CD8-positive, alpha-beta memory T cell (primary cell): ENCODE measurements at places on chromosomes 2 and 18. TPM values are rescaled to one million over a fixed set of nuclear protein-coding genes. Genes with fewer than 3 reads are reported as not detected.

DNA sequence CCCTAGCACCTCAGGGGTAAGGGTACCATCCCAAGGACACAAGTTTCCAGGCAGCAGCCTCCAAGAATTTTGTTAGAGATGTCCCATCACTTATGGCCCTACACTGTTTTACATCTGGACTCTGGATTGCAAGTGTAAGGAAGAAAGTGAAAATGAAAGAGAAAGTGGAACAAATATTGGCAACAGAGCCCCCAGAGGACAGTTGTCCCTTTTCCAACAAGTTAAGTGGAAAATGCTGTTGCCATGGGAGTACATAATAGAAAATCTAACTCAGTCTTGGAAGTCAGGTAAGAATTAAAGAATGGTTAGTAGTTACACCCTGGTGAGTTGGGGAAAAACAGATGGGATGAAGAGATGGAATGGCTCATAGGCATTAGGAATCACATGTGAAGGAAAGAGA is 50.6 kb downstream of the TTC21B start:
- H3K36me3 ChIP-seq, result peaks cover 9% of the 10 kb centered on the region
- H3K4me1 ChIP-seq, result peaks cover 5% of the 10 kb centered on the region
- H3K27me3 ChIP-seq, result no peaks in the 10 kb centered on the region
- DNase-seq, result no peak
- no peak overlapping the region for H3K4me3 ChIP-seq

DNA sequence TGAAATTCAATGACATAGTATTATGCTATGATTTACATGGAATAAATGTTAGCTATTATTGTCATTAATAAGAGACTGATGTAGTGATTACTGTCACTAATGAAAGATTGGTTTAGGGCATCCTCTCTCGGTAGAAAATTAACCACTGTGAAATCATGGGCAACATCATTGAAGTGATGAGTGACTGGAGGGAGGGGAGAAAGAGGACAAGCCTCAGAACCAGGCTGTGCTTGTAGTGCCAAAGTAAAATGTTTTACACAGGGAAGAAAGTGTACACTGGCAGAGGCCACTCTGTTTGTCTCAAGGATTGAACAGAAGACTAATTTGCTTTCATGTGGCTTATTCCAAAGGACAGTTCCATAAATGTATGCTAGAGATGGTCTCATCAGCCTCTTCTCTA is 456.2 kb upstream of the TCF4 start:
- H3K4me1 ChIP-seq, result no peaks in the 10 kb centered on the region
- no peaks in the 10 kb centered on the region for H3K36me3 ChIP-seq
- DNase-seq, result no peak
- no peak overlapping the region for H3K4me3 ChIP-seq

DNA sequence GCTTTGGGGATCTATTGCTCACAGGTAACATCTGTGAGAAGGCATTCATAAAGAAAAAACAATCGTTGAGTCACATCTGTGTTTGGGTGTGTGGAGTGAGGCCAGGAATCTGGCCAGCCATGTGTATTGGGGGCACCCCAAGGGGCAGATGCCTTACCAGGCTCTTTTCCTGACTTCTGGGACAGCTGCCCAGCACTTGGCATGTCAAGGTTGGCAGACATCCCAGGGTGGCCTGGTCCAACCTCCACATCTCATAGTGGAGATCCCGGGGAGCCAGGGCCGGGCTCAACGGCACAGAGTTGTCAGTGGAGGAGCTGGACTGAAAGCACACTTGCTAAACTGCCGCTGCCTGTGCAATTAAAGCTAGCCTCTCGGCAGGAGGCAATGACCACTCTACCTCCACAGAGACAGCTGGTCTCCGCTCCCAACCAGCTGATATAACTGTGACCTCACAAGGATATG is 75.3 kb upstream of the MGAT4A start:
- no peak overlapping the region for H3K27ac ChIP-seq
- H3K4me1 ChIP-seq, result peaks cover 10% of the 10 kb centered on the region
- H3K4me3 ChIP-seq, result no peak overlapping the region
- no peak for DNase-seq
- H3K27me3 ChIP-seq, result no peaks in the 10 kb centered on the region

- H3K27ac ChIP-seq, result no peak overlapping the region
- no peaks in the 10 kb centered on the region for H3K36me3 ChIP-seq
- no peak overlapping the region for H3K4me3 ChIP-seq
- H3K4me1 ChIP-seq, result no peaks in the 10 kb centered on the region
Measured at GRCh38 chr2:238743243-238744065, 104.4 kb upstream of the TWIST2 start.

DNA sequence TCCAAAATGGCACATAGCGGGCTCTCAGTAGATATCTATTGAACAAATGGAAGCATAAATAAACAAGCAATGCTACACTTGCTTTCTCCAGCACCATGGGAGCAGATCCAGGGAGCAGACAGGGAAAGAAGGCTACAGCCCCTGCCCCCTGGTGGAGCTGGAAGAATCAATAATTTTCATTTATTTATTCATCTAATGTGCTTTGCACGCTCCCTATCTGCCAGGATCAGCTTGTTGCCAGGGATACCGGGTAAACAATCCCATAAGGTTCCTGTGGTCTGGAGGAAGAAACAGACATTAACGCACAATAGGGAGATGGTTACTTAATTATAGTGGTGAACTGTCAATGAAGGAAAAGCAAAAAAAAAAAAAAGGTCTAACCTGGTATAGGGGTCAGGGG is 40.1 kb upstream of the CLASP1 start:
- DNase-seq, result no peak
- H3K36me3 ChIP-seq, result no peaks in the 10 kb centered on the region
- no peaks in the 10 kb centered on the region for H3K4me1 ChIP-seq
- H3K4me3 ChIP-seq, result no peak overlapping the region
- H3K27ac ChIP-seq, result no peak overlapping the region

DNA sequence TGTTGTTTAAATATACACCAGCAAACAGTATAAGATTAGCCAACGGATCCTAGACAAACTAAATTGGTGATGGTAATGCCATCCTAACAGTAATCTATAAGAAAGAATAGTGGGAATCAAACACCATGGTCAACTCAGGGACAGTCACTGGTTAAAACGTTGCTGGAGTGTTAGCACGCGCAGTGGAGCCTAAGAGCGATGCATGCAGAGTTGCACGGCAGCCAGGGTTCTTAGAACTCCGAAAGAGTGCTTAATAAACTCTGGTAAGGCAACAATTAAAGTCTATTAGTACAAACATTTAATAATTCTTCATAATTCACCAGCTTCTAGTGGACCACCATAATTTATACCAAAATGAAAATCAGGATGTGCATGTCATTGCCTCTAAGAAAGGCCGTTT is 22.2 kb downstream of the LANCL1 start:
- H3K36me3 ChIP-seq, result peaks cover 4% of the 10 kb centered on the region
- DNase-seq, result no peak
- no peaks in the 10 kb centered on the region for H3K4me1 ChIP-seq
- no peak overlapping the region for H3K27ac ChIP-seq
- H3K4me3 ChIP-seq, result no peak overlapping the region

GRCh38 chr2:2328848-2329247 is 2.2 kb downstream of the MYT1L start:
- H3K4me3 ChIP-seq, result no peak overlapping the region
- DNase-seq, result no peak
- H3K36me3 ChIP-seq, result no peaks in the 10 kb centered on the region
- no peak overlapping the region for H3K27ac ChIP-seq

- H3K4me3 ChIP-seq, result no peak overlapping the region
- DNase-seq, result no peak
- peaks cover 14% of the 10 kb centered on the region for H3K4me1 ChIP-seq
- no peak overlapping the region for H3K27ac ChIP-seq
Measured at GRCh38 chr2:162002623-162003235, 71.3 kb downstream of the DPP4 start.

- no peak overlapping the region for H3K27ac ChIP-seq
- no peaks in the 10 kb centered on the region for H3K4me1 ChIP-seq
- no peak overlapping the region for H3K4me3 ChIP-seq
- DNase-seq, result no peak
- no peaks in the 10 kb centered on the region for H3K36me3 ChIP-seq
Measured at GRCh38 chr18:48184118-48184517, 225.1 kb downstream of the ZBTB7C start.

DNA sequence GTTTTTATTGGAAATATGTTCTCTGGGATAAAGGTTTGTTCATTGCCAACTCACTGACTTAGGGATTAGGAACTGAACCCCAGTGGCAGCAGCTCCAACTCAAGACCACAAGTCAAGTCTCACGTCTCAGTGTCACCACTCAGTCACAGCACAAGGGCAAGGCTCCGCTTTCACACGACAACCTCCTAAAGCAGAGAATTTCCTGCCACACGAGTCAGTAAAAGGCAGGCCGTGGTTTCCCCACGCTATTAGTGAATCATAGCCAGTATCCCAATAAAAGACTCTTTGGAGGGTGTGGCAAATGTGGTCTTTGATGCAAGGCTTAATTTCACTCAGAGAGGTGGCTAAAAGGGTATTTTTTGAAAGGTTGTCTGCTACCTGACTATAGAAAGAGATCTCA is 57.6 kb downstream of the PIEZO2 start:
- no peak overlapping the region for H3K27ac ChIP-seq
- DNase-seq, result no peak
- H3K36me3 ChIP-seq, result no peaks in the 10 kb centered on the region
- H3K27me3 ChIP-seq, result no peaks in the 10 kb centered on the region

DNA sequence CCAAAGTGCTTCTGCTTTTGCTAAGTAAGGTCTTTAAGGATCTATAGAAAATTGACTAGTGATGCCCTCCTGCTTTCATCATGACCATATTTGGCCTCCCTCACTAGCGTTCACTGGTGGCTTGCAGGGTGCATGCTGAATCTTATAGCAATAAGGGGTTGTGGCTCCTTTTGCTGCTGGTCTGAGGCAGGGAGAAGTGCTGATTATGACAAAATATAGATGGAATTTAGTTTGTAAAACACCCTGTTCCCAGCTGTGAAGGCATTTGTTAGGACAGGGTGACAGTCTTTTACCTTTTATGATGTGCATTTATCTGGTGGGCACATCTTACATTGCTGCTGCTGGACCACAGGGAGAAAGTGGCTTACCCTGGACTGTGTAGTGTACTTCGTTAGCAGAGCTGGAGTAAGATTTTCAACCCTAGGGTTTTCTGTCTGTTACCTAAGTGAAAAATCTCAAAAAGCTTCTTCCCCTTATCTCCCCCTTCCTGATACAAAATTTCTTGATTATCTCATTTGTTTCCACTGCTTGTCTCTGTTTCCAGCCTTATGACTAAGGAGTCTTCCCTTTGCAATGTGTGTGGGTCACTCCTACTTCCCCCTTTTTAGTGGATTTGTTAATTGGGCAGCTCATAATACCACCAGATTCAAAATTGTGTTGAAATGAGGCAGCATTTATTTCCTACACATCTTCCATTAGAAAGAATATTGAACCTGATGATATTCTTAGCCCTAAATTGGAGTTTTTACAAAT is 21.2 kb upstream of the RPL37A start:
- H3K27me3 ChIP-seq, result no peaks in the 10 kb centered on the region
- peaks cover 23% of the 10 kb centered on the region for H3K36me3 ChIP-seq
- no peak overlapping the region for H3K27ac ChIP-seq
- H3K4me3 ChIP-seq, result no peak overlapping the region
- H3K4me1 ChIP-seq, result peaks cover 5% of the 10 kb centered on the region
- no peak for DNase-seq

DNA sequence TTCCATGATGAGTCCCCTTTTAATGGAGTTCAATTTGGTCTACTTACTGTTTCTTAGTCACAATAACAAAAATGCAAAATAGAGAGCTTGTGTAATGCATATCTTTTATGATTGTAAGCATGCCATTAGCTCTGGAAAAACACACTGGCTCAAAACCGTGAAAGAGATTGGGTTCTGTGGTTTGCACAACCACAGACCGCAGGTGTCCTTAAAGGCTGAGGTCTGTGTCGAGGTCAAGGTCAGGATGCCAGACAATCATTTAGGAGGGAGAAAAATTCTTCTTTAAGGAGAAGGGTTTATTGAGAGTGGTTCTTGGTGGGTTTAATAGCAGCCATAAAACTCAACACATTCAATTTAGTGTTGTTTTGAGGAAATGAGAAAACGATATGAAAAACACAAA is 487.2 kb downstream of the GALR1 start:
- DNase-seq, result no peak
- no peak overlapping the region for H3K27ac ChIP-seq
- no peaks in the 10 kb centered on the region for H3K4me1 ChIP-seq
- no peaks in the 10 kb centered on the region for H3K36me3 ChIP-seq

- H3K36me3 ChIP-seq, result no peaks in the 10 kb centered on the region
- no peaks in the 10 kb centered on the region for H3K4me1 ChIP-seq
- DNase-seq, result no peak
- H3K27me3 ChIP-seq, result no peaks in the 10 kb centered on the region
- no peak overlapping the region for H3K27ac ChIP-seq
Measured at GRCh38 chr2:60400462-60401246, 152.8 kb downstream of the BCL11A start.

- no peaks in the 10 kb centered on the region for H3K36me3 ChIP-seq
- no peaks in the 10 kb centered on the region for H3K4me1 ChIP-seq
- H3K27me3 ChIP-seq, result no peaks in the 10 kb centered on the region
- H3K27ac ChIP-seq, result no peak overlapping the region
- DNase-seq, result no peak
Measured at GRCh38 chr2:47190188-47190881, 35.2 kb upstream of the STPG4 start.

GRCh38 chr2:72827966-72828646 is 2.3 kb upstream of the EXOC6B start:
- peaks cover 22% of the 10 kb centered on the region for H3K4me1 ChIP-seq
- no peak for DNase-seq
- no peaks in the 10 kb centered on the region for H3K36me3 ChIP-seq
- H3K27me3 ChIP-seq, result no peaks in the 10 kb centered on the region
- no peak overlapping the region for H3K4me3 ChIP-seq

Gene SCN1A
- total RNA-seq, result not detected

Gene AQP12A
- not detected for total RNA-seq

Gene SCYGR7
- not detected for total RNA-seq

Gene LBX2
- 0.94 TPM for total RNA-seq

Gene CARF
- 4.2 TPM for total RNA-seq
